ENCODE measurements at places on chromosomes 2 and 18.

DNA sequence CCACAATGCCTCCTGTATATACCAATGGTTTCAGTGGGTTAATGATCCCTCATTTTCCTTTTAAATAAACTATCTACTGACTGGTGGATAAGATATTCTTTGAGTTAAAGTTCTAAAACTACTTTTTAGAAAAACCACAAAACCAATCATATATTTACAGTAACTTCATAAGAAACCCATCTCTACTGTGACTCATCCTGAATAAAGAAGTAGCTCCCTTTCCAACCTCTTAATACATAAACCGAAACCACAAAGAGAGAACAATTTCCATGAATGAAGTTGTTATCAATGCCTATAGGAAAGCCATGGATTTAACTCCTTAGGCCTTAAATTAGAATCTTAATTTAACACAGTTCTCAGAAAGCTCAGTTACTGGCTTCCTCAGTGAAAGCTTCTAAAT is 227.0 kb upstream of the SMAD7 start:
- DNase-seq = no peak

DNA sequence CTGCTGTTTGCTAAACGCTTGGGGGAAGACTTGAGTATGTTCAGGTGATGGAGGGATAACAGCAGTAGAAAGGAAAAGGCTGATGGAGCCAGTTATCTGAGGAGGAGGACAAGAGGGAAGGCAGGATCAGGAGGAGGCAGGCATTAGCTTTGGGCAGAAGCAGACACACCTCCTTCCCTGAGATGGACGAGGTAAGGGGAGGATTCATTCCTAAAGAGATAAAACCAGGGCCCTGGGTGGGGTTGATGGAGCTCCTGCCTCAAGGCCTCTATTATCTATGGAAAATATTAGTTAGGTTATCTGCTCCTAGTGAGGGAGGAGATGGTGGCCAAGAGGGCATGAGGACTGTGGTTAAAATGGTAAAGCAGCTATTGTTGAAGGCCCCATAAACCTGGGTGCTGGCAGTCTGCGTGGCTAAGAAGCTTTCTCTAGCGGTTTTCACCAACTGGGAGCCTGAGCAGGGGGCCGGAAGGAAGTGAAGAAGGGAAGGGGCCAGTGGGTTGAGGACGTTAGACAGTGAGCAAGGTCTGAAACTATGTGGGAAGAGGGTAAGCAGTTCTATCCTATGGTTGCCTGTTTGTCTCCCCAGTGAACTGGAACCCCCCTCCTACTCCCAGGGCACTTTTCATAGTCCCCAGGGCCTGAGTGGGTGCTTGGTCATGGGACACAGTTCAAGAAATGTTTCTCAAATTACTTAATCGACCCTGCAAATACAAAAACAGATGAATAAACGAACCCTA is 56.6 kb upstream of the HK2 start:
- DNase-seq = no peak

DNA sequence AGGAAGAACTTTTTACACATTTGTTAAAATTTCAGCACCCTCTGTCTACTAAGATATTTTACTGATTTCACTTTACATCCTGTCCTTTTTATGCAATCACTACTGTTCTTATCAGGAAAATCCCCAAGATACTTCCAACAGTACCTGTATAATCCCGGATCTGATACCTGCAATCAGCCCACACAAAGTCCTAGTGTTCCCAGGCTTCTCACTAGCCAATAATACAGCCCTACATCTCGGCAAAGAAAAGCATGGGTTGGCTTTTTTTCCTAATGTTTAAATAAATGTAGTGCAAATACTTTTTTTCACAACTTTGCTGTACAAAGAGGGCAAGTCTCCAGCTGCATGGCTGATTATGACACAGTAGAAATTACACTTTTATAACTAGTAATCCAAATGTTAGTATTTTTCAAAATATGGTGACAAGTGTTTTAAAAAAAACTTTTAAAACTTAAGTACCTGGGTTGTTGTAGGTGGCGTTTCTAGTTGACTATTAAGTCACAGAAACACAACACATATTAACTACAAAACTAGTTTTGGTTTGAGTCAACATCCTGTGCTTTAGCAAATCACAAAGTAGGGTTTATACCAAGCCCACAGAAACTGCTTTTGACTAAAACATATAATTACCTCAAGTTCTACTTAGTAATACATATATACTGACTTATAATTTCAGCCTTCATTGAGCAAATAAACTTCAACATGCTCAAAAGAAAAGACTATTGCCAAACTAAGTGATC is 19.5 kb downstream of the CNOT11 start:
- DNase-seq = no peak

DNA sequence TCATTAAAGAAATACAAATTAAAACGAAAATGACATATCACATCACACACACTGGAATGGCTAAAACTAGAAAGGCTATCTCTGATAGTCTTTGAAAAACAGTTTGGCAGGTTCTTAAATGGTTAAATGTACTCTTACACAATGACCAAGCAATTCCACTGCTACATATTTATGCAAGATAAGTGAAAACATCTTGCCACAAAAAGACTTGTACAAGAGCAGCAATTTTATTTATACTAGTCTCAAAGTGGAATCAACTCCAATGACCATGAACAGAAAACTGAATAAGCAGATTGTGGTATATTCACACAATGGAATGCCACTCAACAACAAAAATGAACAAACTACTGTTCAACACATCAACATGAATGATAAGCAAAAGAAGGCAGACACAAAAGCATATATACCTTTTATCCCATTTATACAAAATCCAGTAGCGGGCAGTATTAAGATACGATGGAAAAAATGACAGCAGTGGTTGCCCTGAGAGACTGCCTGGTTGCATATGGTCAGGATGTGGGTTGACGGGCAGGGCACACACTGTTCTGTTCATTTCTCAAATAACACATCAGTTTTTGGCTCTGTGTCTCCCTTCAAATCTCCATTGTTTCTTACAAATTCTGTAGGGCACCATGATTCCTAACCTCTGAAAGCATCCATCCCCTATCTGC is 25.4 kb downstream of the SP100 start:
- DNase-seq = no peak

GRCh38 chr2:239500574-239501550 is 100.0 kb upstream of the HDAC4 start:
- DNase-seq = no peak

DNA sequence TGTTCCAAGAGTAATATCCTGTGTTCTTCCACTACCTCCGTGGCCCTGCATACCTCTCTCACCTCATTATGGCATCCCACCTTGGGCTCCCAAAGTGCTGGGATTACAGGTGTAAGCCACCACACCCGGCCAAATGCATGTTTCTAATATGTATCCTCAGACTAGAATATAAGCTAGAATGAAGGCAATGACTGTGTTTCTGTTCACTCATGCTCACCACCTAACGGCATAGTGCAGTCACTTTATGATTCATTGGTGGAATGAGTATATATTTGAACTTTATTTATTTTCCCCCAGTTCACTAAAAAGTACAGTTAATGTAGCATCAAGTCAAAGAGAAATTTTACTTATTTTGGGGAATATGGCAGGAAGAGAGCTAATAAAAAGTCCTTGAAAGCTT is 11.3 kb downstream of the PIGN start:
- no peak for DNase-seq

DNA sequence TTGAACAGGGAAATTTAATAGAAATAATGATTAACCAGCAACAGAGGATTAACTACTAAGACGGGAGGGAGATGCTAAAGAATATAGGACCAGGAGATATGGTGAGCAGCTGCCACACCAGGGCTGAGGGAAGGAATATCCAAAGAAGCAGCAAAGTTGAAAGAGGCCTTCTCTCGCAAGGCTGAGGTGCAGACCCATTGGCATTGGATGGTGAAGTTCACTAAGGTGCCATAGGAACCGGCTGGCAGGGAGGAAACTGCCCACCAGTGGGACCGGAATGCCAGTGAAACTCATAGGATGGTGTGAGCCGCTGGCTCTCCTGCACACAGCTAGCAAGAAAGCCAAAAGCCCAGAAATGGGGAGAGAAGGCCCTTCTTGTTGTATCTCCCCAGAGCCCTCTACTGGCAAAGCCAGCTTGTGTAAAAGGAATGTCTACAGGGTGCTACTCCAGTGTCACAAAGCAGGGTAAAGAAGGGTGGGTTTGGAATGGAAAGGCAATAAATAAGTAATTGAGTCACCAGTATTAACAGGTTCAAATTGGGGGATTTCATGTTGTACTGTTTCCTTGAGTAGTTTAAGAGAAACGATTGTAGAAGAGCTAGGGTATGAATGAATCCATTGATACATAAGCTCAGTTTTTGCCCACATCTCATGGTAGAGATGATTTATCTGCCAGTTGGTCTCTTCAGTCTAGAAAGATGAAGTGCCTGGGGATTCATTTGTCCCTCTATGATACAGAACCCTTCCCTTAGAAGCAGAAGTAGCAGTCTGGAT is 36.0 kb downstream of the FARP2 start:
- no peak for DNase-seq

- DNase-seq = no peak
Observed at GRCh38 chr2:47631792-47632398, 151.1 kb upstream of the MSH6 start.

DNA sequence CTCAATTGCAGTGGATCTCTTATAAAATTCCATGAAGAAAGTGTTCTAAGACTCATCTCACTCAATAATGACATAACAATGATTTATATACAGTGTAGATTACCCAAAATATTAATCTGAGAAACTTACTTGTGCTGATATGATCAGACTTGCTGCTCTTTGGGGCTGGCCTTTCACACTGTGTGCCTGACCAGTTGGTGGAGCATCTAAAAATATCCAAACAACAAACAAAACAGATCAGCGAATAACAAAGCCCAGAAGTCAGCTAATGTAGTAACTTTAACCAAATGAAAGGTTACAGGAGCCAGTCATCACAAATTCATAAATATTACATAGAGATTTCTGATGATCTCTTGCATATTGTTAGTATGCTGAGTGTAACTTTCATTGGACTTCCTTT is 1466.8 kb upstream of the NXPH2 start:
- no peak for DNase-seq

- DNase-seq = no peak
Observed at GRCh38 chr2:12440731-12441130, 276.0 kb upstream of the TRIB2 start.

DNA sequence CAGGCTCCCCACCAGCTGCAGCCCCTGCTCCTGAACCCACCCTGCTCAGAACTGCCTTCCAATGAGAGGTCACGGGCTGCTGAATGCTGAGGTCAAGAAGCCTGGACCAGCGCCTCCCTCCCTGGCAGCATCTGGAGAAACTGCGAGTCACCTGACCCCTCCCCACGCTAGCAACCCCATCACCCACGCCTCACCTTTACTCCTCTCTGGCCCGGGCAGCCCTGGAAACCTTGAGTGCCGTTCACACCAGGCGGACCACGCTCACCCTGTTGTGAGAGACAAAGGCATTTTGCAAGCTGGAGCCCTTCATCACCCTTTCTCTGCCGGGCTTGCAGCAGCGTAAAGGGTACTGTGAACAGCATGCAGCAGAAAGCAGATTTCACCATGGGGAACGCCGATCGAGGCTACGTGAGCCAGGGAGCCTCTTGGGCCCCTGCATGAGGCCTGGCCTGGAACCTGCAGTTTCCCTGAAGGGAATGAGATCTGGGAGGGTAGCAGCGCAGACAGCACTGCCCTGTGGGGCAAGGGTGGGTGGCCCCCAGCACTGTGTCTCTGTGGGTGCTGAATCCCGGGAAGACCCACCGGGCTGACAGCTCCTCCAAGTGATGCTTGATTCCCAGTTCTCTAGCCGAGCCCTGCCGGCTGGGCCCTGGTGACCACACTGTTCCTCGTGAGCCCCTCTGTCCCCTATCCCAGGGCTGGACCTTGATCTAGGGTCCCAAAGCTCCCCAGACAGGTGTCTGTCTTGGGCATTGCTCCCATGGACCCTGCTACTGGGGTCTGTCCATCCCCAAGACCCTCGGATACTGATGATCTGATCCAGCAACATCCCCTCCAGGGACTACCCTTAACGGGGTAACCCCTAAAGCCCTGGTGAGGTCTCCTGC is 53.8 kb downstream of the COL6A3 start:
- DNase-seq = no peak

DNA sequence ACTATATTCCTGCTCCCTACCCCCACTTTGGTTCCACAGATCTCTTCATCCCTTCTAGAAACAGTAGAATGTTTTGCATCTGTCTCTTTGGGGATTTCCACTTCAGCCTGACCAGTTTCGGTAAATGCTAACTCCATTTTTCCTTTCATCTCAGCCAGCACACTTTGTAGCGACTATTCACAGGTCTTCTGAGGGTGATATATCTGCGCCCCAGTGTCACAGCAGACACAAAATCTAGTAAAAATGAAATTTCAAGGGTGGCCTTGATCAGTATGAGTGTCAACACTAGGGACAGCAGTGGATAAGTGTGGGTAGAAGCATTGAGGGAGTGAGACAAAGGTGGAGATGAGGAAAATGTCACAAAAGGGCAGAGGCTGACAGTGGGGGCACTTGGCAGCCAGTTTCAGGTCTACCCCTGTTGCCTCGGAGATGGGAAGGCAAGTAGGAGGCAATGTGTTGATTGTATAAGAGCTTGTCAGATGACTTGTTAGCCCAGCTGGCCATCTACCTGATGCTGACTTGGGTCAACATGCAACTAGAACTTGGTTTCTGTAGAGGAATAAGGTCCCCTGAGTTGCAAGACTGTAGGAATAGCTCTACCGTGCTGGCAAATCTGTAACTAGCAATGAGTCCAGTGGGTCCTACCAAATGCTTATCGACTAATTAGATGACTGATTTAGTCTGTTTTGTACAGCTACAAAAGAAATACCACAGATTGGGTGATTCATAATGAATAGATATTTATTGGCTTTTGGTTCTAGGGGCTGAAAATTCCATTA is 60.7 kb downstream of the CXCR4 start:
- DNase-seq = no peak

DNA sequence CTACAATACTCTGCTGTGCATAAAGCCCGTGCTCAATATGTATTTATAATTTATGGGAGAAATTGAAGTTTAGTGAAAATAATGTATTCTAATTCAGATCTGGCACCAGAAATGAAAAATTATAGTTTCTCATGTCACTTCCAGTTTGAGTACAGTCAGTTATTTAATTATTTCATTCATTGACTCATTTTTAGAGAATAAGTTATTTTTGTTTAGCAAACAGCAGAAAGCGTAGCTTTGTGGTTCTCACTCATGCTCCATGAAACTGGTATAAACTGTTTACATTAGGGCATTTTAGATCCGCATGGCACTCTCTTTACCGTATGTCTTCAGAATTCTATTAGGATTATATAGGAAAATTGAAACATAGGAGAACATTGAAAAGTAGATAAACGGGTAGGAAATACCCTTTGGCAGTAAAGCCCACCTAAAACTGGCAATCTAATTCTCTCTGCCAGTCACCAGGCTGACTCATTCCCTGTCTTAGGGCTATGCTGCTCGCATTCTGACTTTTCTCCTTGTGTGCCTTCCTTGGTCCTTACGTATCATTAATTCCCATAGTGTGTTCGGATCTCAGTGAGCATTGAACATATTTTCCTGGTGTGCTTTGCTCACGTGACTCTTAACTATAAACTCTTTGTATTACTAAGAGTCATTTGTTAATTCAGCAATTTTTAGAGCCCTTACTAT is 106.0 kb downstream of the ZNF236 start:
- DNase-seq = no peak

- DNase-seq = no peak
Observed at GRCh38 chr2:207123335-207123744, 42.4 kb downstream of the KLF7 start.

- DNase-seq = no peak
Observed at GRCh38 chr2:199928226-199928625, 17.1 kb downstream of the C2orf69 start.

GRCh38 chr18:33232318-33232626 is 208.2 kb downstream of the CCDC178 start:
- DNase-seq = no peak

- no peak for DNase-seq
Observed at GRCh38 chr18:8176109-8176508, 433.1 kb upstream of the RAB12 start.

- no peak for DNase-seq
Observed at GRCh38 chr18:21571772-21572171, 28.7 kb downstream of the ESCO1 start.
